ENCODE measurements at places on chromosomes 13 and 19. TPM values are rescaled to one million over a fixed set of nuclear protein-coding genes. Genes with fewer than 3 reads are reported as not detected.

Gene DDX49
- 47.3 TPM for total RNA-seq

Gene TEX26
- 3.2 TPM for total RNA-seq

Gene TMPRSS9
- total RNA-seq: 0.23 TPM

Gene ZNF528
- total RNA-seq: 72.9 TPM

Measured in diencephalon (tissue), 1 donor.